ENCODE measurements at places on chromosomes 1 and 21. TPM values are rescaled to one million over a fixed set of nuclear protein-coding genes. Genes with fewer than 3 reads are reported as not detected.

The C1orf185 gene
- total RNA-seq: not detected

DNA sequence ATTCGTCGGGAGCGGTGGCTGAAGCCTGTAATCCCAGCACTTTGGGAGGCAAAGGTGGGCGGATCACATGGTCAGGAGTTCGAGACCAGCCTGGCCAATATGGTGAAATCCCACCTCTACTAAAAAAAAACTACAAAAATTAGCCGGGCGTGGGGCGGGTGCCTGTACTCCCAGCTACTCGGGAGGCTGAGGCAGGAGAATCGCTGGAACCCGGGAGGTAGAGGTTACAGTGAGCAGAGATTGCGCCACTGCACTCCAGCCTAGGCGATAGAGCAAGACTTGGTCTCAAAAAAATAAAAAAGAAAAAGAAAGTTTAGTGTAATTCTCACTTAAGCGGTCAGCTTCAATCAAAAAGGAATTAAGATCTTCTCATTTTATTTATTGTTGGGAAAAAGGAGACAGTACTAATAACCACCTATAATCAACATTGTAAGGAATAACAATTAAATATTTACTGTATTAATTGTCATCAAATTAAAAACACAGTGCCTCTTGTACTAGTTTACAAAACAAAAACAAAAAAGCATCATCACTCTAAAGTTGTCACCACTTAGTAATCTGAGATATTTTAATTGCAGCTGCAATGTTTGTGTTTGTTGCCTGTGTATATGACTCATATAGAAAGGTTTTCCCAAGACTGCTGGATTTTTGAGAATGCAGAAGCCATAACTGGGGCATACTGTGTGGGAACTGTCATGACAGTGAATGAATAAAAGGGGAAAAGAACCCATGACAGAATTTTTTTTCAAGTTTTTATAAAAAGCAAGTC, 3.7 kb downstream of the FBXO42 start:
- no peak overlapping the region for H3K27ac ChIP-seq
- H3K36me3 ChIP-seq: no peaks in the 10 kb centered on the region
- H3K4me3 ChIP-seq: no peak overlapping the region
- DNase-seq: no peak

GRCh38 chr1:43316738-43317520, 16.1 kb downstream of the TIE1 start:
- no peak overlapping the region for H3K4me3 ChIP-seq
- peak; percentile 60 for DNase-seq
- H3K27me3 ChIP-seq: no peaks in the 10 kb centered on the region
- H3K36me3 ChIP-seq: no peaks in the 10 kb centered on the region
- H3K4me1 ChIP-seq: no peaks in the 10 kb centered on the region

The CYP4A11 gene
- total RNA-seq: not detected

DNA sequence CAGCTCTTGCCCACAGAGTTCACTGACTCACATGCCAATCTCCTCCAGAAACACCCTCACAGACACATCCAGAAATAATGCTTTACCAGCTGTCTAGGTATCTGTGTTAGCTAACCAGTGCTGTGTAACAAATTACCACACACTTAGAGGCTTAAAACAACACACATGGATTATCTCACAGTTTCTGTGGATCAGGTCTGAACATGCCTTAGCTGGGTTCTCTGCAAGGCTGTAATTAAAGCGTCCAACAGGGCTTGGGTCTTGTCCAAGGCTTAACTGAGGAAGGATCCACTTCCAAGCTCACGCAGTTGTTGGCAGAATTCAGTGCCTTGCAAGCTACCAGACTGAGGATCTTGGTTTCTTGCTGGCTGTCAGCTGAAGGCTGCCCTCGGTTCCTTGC, 92.5 kb upstream of the RGS4 start:
- H3K4me3 ChIP-seq: no peak overlapping the region
- H3K36me3 ChIP-seq: no peaks in the 10 kb centered on the region
- no peak for DNase-seq
- H3K4me1 ChIP-seq: no peaks in the 10 kb centered on the region
- H3K27ac ChIP-seq: no peak overlapping the region

- DNase-seq: no peak
- H3K4me1 ChIP-seq: peaks cover 18% of the 10 kb centered on the region
- H3K27ac ChIP-seq: no peak overlapping the region
- H3K27me3 ChIP-seq: no peaks in the 10 kb centered on the region
Measured at GRCh38 chr1:19757641-19758040, 42.1 kb downstream of the TMCO4 start.

Measured in sigmoid colon (tissue), 7 donors.